ENCODE measurements at places on chromosomes 16 and 17. TPM values are rescaled to one million over a fixed set of nuclear protein-coding genes. Genes with fewer than 3 reads are reported as not detected.

CHAD gene
- total RNA-seq: not detected

ITGAE gene
- 11.7 TPM for total RNA-seq

GP2 gene
- total RNA-seq: not detected

DNA sequence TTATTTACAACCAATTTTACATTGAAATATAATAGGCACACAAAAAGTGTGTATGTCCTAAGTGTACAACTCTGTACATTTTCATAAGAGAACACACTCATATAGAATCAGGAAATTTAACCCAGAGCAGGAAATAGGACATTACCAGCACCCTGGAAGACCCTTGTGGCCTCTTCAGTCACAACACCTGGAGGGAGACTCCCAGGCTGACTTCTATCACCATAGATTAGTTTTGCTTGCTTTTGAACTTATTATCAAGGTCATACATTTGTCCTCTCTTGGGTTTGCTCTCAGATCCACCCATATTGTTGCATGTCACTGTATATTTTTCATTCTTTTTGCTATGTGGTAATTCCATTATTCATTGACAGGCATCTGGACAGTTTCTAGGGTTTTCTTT is 5.8 kb downstream of the RIPOR1 start:
- DNase-seq: no peak

DNA sequence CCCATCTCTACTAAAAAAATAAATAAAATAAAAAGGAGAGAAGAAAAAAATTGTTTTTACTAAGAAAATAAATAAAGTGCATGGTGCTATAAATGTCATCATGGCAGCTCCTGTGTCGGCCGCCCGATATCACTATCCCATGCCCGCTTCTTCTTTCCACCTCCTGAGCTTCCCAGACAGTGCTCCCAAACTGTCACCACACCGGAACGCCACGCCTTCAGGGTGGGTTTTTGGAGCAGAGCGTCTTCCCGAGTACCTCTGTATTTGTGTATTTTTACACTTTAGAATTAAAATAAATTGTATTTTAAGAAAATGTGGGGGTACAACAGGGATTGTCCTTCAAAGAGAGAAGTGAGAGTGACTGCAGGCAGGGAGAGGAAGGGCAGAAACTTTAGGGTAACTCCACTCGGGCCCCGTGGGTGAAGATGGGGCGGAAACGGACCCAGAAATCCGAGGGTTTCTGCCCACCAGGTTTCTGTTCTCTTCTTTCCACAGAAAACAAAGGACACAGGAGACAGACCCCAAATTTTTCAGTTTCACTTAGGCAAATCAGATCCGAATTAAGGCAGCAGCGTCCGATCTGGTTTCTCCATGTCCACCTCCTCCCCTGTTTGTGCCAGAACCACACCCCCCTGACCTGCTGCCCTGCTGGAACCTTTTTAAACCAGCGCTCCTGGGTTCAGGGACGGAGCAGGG is 3.6 kb upstream of the ITGAX start:
- no peak for DNase-seq

GRCh38 chr16:82652826-82653225 is 26.1 kb downstream of the CDH13 start:
- DNase-seq: no peak

- DNase-seq: no peak
Measured at GRCh38 chr17:2468270-2468669, 43.4 kb downstream of the METTL16 start.

DNA sequence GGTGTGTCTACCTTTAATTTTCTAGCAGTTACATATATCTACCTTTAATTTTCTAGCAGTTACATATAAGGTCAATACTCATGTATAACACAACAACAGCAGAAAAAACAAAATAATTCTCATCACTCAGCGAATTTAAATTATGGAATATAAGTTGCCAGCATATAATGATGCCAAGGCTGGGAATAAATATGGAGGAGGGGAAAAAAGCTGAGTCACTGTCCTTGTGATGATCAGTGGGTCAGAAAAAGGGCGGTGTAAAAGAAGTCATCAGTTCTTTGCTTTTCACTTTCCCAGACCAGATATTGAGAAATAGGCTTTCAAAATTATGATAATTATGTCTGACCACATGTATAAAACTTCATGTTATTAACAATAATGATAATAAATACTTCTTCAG is 1471.7 kb downstream of the CDH8 start:
- no peak for DNase-seq

DNA sequence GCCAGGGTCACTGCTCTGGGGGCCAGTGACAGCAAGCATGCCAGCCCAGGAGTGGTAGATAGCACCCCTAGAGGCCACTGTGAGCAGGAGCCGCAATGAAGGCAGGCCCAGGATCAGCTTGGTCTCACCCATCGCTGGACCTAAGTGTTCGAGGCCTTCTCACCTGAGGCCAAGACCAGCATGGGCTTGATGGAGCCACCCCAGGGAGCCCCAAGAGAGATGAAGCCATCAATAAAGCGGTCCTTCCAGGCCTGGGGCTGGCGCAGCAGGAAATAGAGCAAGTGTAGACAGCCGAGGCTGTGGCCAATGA is 1.8 kb downstream of the LCAT start:
- DNase-seq: peak; percentile 86

DNA sequence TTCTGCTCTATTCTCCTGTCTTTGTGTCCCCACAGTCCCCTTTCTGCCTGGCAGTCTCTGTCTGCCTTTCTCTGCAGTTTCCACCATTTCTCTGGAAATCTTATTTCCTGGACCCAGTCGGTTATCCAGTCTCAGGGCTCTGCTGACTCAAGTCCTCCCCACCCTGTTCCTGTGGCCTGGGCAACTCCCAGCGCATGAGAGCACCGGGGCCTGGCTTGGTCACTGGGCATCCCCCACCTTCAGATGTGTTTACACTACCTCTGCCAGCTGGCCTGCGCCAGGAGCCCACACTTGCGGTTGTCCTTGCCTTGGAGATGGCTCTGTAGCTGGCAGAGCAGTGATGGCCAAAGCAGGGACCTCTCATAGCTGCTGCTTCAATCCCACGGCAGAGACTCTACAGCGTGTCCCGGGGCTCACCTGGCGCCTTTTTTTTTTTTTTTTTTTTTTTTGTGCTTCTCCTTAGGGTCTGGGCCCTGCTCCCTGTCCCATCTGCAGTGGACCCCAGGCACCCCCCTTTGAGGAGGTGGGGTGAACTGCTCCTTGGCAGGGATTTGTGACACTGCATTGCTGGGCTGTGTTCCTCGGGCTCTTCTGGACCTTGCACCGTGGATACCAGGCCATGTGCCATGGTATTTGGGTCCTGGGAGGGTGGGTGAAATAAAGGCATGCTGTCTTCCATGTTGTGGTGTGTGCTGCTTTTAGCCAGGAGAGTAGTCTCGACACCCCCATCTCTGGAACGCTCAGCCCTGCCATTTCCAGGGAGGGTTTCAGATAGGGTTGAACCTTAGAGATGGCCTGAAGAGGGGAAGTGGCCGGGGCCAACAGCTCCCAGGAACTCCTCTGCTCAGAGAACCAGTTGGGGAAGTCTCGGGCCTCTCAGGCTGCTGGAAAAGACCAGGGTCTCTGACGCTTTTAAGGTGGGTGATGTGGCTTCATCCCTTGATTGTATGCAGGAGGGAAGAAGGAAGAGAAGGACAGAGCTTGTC is 17.5 kb downstream of the GUCY2D start:
- DNase-seq: no peak

All from GM23338 (cell line).